ENCODE measurements at places on chromosomes 13 and 19. TPM values are rescaled to one million over a fixed set of nuclear protein-coding genes. Genes with fewer than 3 reads are reported as not detected.

EBI3 gene
- not detected for total RNA-seq

AXL gene
- total RNA-seq, result 0.32 TPM

AMER2 gene
- total RNA-seq, result not detected

CCL25 gene
- not detected for total RNA-seq

NPHS1 gene
- total RNA-seq, result not detected

KLK10 gene
- not detected for total RNA-seq

GRCh38 chr13:52348983-52349780, 56.8 kb downstream of the THSD1 start:
- H3K4me1 ChIP-seq, result no peaks in the 10 kb centered on the region
- DNase-seq, result no peak
- no peak overlapping the region for H3K27ac ChIP-seq
- H3K36me3 ChIP-seq, result no peaks in the 10 kb centered on the region
- H3K4me3 ChIP-seq, result no peak overlapping the region

DNA sequence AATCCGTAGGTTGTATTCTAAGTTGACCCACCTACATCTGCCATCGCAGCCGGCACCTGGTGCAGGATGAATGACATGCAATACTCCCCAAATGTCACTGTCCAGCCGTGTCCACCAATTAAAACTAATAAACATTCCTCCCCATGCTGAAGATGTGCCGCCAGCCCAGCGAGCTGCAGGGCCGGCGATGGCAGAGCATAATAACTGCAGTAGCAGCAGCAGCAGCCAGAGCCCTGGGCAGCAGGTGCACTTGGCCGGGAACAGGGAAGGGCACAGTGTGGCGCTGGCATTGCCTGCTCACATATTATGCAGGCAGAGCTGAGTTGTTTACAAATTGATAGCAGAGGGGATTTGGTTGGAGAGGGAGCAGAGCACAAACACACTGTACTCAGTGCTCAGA, 754.9 kb downstream of the OLFM4 start:
- no peak for DNase-seq
- H3K4me3 ChIP-seq, result no peak overlapping the region
- no peaks in the 10 kb centered on the region for H3K4me1 ChIP-seq
- no peaks in the 10 kb centered on the region for H3K27me3 ChIP-seq
- H3K27ac ChIP-seq, result no peak overlapping the region

- no peak for DNase-seq
- H3K27ac ChIP-seq, result no peak overlapping the region
- H3K4me1 ChIP-seq, result peaks cover 38% of the 10 kb centered on the region
- H3K36me3 ChIP-seq, result peaks cover 13% of the 10 kb centered on the region
- no peaks in the 10 kb centered on the region for H3K27me3 ChIP-seq
Measured at GRCh38 chr19:14550201-14550754, 20.9 kb downstream of the TECR start.

DNA sequence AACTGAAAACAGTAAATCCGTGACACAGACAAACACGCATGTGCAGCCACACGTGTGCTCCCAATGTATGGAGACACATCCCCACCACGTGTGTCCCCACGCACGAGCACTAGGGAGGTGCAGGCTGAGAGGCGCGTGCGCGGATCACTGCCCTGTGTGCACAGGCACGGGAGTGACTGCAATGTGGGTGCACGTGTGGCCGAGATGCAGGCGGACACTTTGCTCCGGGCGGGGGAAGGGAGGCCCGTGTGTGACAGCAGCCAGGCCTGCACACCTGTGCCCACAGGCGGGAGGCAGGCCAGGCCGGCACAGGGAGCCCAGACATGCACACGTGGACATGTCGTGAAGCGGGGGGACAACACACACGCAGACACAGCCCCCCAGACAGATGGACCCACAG, 77.0 kb downstream of the PTPRS start:
- H3K27me3 ChIP-seq, result no peaks in the 10 kb centered on the region
- no peak for DNase-seq
- H3K27ac ChIP-seq, result no peak overlapping the region
- H3K4me1 ChIP-seq, result no peaks in the 10 kb centered on the region
- H3K36me3 ChIP-seq, result no peaks in the 10 kb centered on the region

DNA sequence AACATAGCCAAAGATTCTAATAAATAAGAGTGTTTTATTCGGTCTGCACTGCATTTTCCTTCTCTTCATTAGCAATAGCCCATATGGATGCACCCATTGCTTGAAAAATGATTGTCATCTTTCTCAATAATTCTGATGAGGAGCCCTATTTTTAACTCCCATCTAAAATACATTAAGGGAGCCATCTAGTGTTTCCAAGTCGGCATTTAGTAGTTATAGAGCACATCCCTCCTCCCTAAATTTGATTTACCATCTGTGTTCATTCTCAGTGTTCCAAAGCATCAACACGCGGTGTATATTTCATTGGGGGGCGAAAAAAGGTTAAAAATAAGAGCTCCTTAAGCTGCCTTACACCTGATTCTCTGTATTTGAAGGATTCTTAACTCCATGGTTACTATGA, 119.2 kb upstream of the IPO5 start:
- no peak overlapping the region for H3K4me3 ChIP-seq
- no peak overlapping the region for H3K27ac ChIP-seq
- no peaks in the 10 kb centered on the region for H3K27me3 ChIP-seq
- no peak for DNase-seq
- H3K4me1 ChIP-seq, result no peaks in the 10 kb centered on the region

DNA sequence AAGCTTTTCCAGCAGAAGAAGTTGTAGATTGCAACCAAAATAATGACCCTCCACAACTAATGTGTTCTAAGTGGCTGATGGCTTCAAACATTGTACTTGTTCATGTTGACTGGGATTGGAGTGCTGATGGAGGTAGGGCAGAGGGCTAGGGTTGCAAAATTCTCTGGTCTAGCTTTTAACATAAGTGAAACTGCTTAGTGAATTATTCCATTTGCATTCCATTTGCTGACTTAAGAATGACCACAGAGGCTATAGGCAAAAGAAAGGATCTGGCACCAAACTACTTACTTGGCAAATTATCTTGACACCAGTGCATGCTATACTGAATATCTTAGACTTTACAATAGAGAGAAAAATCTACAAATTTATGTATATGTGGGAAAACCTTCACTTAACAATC, 287.0 kb downstream of the FGF9 start:
- no peaks in the 10 kb centered on the region for H3K27me3 ChIP-seq
- H3K36me3 ChIP-seq, result no peaks in the 10 kb centered on the region
- no peak overlapping the region for H3K27ac ChIP-seq

DNA sequence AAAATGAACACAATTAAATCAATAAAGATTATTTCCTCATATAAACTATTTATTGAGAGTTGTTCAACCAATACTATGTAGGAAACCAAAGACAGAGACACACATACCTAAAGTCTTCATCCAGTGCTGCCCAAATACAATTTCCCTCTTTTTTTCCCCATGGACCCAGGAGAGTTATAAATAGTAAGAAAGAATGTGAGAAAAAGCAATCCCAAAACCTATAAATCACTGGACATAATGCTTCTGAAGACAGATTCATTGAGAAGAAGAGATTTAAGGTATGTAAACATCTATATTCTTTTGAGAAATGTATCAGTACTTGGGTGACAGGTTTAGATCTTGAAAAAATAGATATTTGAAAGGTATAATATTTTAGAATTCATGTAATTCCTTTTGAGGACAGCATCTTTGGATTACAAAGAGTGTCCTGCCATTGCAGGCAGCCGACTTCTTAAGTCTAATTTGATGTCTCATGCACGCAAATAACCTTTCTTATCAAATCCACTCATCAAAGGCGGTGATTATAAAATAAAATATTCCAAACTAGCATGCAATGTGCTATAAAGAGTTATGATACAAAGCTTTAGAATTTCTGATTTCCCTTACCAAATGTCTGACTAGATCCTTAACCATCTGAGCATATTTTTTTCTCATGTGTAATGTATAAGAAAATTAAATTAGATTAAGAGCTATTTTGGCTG, 739.4 kb downstream of the LIG4 start:
- DNase-seq, result no peak
- no peak overlapping the region for H3K27ac ChIP-seq
- H3K36me3 ChIP-seq, result no peaks in the 10 kb centered on the region
- H3K4me3 ChIP-seq, result no peak overlapping the region
- no peaks in the 10 kb centered on the region for H3K27me3 ChIP-seq

- no peaks in the 10 kb centered on the region for H3K36me3 ChIP-seq
- H3K4me1 ChIP-seq, result peaks cover 7% of the 10 kb centered on the region
- no peak overlapping the region for H3K4me3 ChIP-seq
- H3K27ac ChIP-seq, result no peak overlapping the region
- peak; percentile 70 for DNase-seq
- H3K27me3 ChIP-seq, result no peaks in the 10 kb centered on the region
Measured at GRCh38 chr13:46288570-46289259, 77.0 kb downstream of the LRRC63 start.

- no peaks in the 10 kb centered on the region for H3K27me3 ChIP-seq
- peak; percentile 21 for DNase-seq
- no peaks in the 10 kb centered on the region for H3K36me3 ChIP-seq
- H3K4me1 ChIP-seq, result peaks cover 33% of the 10 kb centered on the region
- no peak overlapping the region for H3K27ac ChIP-seq
Measured at GRCh38 chr13:22161871-22162270, 491.0 kb downstream of the FGF9 start.

DNA sequence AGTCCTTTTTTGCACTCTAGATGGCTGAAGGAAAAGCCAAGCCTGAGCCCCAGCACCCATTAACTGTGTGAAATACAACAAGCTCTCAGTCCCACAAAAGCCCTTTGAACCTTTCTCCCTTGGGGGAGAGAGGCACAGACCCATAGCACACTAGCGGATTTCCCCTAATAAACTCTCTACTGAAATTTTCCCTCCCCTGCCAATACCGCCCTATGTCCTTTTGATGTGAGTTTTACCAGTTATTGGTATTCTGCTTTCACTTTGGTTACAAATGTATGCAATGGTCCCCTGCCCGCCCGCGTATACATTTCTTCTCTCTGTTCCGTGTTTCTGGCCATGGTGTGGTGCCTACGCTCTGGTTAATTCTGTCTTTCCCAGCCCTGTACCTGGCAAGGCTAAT, 54.0 kb upstream of the MYO16 start:
- no peak overlapping the region for H3K27ac ChIP-seq
- no peaks in the 10 kb centered on the region for H3K27me3 ChIP-seq
- DNase-seq, result no peak
- H3K4me1 ChIP-seq, result no peaks in the 10 kb centered on the region

- no peaks in the 10 kb centered on the region for H3K4me1 ChIP-seq
- DNase-seq, result no peak
- no peak overlapping the region for H3K4me3 ChIP-seq
- H3K27me3 ChIP-seq, result no peaks in the 10 kb centered on the region
Measured at GRCh38 chr13:102510072-102510471, 86.7 kb upstream of the TPP2 start.

GRCh38 chr19:33660410-33661124, 38.8 kb downstream of the CHST8 start:
- no peak overlapping the region for H3K27ac ChIP-seq
- no peaks in the 10 kb centered on the region for H3K36me3 ChIP-seq
- no peaks in the 10 kb centered on the region for H3K4me1 ChIP-seq
- DNase-seq, result no peak
- H3K4me3 ChIP-seq, result no peak overlapping the region
- H3K27me3 ChIP-seq, result no peaks in the 10 kb centered on the region

DNA sequence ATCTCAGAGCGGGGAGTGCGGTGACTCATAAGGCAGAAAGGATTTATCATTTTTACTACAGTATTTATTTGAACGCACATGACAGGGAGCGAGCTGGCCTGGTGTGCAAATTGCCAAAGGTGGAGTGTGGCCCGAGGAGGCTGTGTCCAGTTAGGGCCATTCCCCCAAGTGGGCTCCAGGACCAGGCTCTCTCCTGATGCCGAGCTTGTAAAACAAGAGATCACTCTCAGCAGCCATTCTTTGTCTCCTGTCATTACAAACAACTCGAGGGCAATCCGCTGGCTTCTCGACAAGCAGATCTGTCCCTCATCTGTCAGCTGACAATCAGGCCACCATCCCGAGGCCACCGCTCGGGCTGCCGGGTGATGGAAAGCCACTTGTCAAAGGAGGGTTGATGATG, 418.9 kb downstream of the ZNF536 start:
- H3K4me3 ChIP-seq, result no peak overlapping the region
- DNase-seq, result no peak
- H3K27ac ChIP-seq, result no peak overlapping the region
- H3K36me3 ChIP-seq, result no peaks in the 10 kb centered on the region
- H3K27me3 ChIP-seq, result no peaks in the 10 kb centered on the region

GRCh38 chr13:51112771-51113170, 1.7 kb upstream of the C13orf42 start:
- H3K4me1 ChIP-seq, result no peaks in the 10 kb centered on the region
- no peak overlapping the region for H3K27ac ChIP-seq
- no peak for DNase-seq
- H3K36me3 ChIP-seq, result no peaks in the 10 kb centered on the region

GRCh38 chr19:1425102-1425837, 12.9 kb upstream of the RPS15 start:
- no peak for DNase-seq
- H3K4me3 ChIP-seq, result no peak overlapping the region
- H3K36me3 ChIP-seq, result peaks cover 76% of the 10 kb centered on the region
- H3K4me1 ChIP-seq, result no peaks in the 10 kb centered on the region

DNA sequence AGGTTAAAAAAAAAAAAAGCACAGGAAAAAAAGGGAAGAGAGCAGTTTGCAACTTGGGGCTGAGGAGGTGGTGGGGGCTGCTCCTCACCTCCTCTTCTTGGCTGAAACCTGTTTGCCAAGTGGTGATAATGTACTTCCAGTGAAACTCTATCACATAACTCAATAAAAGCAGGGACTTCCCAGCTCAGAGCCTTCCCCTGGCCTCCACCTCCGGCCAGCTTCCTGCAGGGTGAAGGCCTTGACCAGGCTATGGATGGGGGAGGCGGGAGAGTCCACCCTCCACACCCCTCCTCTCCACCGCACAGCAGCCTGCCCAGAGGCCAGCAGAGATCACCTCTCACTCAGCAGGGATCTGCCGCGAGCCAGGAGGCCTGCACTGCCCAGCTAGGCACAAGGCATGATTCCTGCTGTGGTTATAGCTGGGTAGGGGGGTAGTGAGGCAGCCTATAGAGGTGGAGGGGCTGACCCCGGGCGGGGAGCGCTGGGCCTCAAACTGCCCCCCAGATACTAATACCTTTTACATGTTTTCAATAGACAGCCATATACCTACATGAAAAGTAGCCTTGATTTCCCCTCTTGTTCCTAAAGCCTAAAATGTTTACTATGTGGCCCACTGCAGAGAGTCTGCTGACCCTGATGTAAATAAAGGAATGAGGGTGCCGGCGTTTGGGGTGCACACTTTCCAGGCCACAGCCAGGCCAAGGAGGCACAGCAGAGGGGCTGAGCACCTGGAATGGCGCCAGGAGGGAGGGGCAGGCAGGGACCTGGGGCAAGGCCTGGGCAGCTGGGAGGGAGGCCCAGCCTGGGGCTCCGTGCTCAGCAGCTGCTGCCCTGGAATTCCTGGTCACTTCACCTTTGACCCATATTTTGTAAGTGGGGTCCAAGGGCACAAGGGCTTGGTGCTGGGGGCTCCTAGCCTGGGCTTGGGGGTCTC, 10.3 kb downstream of the ZNF787 start:
- no peaks in the 10 kb centered on the region for H3K27me3 ChIP-seq
- H3K4me1 ChIP-seq, result peaks cover 15% of the 10 kb centered on the region
- no peaks in the 10 kb centered on the region for H3K36me3 ChIP-seq

GRCh38 chr19:45448887-45449299, 18.9 kb upstream of the FOSB start:
- H3K4me1 ChIP-seq, result peaks cover 51% of the 10 kb centered on the region
- DNase-seq, result peak; percentile 61
- no peaks in the 10 kb centered on the region for H3K27me3 ChIP-seq
- no peak overlapping the region for H3K4me3 ChIP-seq
- peak overlapping the region; percentile 99 for H3K27ac ChIP-seq
